ENCODE measurements at places on chromosomes 12 and 14.

DNA sequence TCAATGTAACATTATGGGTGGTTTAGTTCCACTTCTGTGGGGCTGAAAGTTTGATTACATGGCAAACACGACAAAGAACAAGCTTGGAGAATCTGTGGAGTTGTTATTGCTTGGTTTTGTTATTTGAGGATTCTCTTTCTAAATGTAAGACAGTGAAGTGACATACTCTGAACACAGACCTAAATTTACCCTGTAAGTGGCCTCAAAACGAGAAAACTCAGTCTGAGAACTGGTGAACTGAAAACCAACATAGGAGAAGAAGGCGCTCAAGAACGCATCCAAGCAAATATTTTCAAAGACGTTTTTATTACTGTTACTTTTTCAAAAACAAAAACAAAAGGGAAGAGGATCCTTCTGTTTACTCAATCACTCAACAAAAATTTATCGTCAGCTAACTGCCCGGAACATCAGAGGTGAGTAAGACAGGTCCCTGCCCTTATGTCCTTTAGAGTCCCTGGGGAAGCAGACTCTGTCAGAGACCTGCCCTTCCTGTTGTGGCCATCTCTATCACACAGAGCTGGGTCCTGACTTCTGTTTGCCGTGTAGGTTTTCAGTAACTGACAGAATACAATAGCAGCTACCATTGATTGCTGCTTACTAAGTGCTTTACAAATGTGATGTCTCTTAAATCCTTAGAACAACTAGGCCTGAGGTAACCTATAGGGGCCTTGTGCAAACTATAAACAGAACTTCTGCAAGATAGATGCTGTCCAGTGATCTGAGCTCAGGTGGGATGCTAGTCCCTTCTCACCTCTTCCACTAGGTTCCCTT lies 79.3 kb upstream of the C12orf71 start:
- no peak for DNase-seq

GRCh38 chr12:10749700-10750384 lies 26.7 kb upstream of the YBX3 start:
- peak; percentile 78 for DNase-seq

DNA sequence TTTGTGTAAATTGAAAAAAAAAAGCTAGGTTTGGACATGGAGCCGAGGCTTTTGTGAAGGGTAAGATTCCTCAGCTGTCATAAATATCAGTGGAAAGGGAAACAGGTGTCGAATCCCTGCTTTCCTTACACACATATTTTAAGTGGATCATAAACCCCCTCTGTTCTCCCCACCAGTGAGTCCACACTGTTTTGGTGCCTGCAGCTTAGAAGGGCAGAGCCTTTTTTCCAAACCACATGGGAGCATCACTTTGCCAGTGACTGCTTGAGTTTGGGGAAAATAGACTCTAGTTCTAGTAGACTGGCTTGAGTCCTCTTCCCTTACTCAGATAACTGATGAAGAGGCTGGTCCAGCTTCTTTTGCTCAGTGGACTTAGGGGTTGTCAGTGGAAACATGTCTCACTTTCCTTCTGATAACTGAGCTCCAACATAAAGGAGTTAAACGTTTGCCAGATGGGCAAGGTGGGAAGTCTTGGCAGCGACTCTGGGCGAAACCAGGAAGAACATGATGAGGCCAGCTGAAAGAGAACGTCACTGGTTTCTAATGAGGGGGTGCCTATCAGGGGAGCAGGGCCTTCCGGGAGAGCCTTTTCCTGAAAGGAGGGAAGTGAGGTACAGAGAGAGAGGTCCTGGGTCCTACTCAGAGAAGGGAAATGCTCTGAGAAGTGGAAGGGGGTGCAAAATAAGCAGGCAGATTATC lies 168.1 kb upstream of the PARP11 start:
- no peak for DNase-seq

GRCh38 chr14:67493092-67493717 lies 4.7 kb upstream of the TMEM229B start:
- no peak for DNase-seq

DNA sequence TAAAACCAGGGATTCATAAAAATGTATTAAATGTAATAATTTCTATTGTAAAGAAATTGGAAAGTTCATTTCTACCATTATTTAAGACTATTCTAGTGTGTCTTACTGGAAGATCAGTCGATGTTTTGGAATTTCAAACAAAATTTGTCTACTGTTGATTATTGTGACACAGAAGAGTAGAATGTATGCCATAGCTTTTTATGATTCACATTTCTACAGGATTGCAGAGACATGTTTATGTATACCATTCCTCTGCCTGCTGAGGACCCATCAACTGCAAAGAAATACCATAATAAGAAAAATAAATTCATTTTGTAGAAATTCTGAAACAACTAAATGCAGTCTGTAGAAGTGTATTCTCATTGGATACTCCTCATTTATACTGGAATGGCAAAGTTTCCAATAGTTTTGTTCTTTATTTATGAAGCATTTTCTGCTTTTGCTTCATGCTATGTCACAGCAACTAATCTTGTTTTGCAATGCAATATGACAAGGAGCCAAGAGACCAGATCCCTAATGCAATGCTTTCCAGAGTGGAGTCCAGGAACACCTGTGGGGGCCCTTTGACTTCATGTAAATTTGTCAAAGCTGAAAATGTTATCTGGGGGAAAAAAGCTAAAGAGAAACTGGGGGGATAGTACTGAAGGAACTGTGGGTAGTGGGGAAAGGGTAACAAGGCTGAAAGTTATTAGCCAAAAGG lies 172.9 kb upstream of the LRIG3 start:
- peak; percentile 37 for DNase-seq

DNA sequence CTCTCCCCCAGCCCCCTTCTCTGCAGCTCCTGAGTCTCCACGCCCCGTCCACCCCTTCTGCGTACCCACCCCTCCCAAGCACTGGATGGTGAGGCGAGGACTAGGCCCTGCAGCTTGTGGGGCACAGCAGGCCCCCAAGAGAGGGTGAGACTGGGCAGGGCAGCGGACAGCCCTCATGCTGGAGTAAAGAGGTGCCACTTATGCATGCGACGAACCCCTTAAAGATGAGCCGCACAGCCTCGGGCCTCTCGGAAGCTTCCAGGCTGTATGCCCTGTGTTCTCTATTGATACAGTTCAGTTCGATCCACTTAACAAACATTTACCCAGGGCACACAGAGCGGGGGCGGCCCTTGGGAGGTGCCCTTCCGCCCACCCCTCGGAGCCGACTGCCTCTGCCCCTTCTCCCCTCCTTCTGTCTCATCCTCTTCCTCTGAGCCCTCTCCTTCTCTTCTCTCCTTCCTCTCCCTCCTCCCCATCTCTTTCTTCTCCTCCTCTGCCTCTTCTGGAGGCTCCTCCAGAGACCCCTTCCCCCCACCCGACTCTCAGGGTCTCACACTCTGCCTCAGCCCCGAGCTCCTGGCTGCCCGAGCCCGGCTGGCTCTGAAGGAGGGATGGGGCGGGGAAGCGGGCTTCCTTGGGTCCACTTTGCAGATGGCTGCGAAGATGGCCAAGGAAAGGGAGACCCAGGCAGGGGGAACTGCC lies 32.7 kb upstream of the DLK1 start:
- DNase-seq = no peak

GRCh38 chr14:75595226-75595625 lies 16.8 kb downstream of the FLVCR2 start:
- DNase-seq = no peak

- DNase-seq = no peak
These were observed 50.9 kb downstream of the SNAPC1 start for GRCh38 chr14:61813096-61813606.

GRCh38 chr14:102138961-102139285 lies 774 bp upstream of the WDR20 start:
- no peak for DNase-seq

- no peak for DNase-seq
These were observed 1.1 kb downstream of the HPD start for GRCh38 chr12:121857322-121858246.

DNA sequence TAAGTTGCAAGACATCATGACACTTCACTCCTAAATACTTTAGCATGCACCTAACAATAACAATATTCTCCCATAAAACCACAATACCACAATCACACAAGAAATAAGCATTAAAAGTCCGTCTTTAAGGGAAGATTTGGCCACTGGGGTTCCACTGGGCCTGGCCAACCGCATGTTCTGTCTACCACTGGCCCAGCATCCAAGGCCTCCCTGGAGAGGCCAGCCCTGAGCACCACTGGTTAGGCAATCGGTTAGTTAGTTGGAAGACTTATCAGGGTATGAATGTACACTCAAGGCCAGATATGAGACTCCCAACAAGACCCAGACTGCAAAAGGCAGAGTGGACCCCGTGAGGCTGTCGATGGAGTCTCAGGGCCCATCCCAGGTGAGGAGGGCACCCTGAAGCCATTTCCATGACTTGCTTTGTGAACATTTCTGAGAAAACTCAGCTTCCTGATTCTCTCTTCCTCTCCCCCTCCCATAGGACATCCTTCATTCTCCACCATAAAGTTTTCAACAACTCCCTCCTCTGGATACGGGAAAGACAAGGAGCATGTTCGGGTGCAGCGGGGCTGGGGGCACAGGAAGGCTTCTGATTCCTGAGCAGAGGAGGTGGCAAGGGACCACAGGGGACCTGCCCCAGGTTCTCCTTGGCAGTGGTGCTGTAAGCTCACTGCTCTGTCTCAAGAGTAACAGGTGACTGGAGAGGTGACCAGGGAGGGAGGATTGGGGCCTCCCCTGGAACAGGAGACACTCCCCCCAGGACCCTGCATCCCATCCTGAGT lies 5.9 kb downstream of the PXN start:
- no peak for DNase-seq

DNA sequence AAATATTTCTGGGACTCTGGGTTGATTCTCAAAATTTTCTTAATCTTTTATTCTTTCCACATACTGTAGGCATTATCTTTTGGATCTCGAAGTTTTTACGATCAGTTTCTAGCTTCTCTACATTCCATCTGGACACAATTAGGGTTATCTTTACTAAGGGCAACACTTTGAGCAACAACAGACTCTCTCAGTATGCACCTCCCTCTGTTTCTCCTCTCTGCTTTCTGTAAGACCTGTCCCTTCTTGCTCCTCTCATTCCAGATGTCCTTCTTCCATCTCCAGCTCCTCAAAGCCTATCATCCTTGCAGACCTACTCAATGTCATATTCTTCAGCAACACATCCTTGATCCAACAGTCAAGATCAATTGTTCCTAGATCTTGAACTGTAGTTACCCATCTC lies 457.0 kb downstream of the SLC6A15 start:
- DNase-seq = no peak

DNA sequence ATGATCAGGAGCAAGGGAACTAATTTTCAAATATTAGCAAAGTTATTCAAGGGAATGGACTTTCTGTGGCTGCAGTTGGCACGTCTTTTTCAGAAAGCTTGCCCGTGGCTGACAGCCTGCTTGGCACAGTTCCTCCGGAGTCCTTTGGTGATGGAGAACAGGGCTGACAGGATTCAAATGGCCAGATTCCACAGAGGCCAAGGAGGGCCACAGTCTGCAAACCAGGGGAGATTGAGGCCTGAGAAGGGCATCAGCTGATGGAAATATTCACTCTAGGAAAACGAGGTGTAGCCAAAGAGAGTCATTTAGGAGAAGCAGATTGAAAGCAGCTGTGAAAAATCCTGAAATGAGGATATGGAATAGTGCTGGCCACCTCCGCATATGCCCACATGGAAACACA lies 178.3 kb downstream of the EMP1 start:
- DNase-seq = no peak

DNA sequence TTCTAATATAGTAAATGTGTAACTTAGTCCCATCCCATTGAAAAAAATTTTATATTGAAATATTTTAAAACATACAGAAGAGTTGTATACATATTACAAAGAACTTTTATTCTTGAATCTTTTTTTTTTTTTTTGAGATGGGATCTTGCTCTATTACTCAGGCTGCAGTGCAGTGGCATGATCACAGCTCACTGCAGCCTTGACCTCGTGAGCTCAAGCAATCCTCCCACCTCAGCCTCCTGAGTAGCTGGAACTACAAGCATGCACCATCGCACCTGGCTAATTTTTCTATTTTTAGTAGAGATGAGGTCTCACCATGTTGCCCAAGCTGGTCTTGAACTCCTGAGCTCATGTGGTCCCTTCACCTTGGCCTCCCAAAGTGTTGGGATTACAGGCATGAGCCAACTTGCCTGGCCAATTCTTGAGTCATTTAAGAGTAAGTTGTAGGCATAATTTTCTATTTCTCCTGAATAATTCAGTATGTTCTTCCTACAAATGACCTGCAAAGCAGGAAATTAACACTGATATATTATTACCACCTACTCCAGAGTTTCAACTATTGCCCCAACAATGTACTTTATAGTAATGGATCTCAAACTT lies 153.0 kb upstream of the BMP4 start:
- no peak for DNase-seq

GRCh38 chr14:101525640-101526527 lies 35.4 kb upstream of the DIO3 start:
- no peak for DNase-seq

DNA sequence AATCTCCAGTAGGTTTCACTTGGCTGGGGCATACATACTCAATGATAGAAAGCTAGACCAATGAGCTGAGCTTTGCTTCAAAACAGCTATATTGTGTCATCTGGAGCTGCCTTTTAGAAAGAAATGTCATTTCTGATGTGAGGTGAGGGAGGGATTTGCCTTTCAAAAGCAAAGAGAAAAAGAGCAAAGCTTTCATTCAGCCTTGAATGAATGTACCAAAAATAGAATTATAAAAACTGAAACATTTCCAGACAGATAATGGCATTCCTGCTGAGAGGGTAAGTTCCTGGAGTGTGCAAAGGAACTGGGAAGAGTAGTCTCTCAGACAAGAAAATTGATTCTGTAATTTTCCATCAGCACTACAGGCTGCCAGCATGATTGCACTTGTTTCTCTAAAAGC lies 710.0 kb downstream of the LRFN5 start:
- DNase-seq = no peak

- no peak for DNase-seq
These were observed 5.6 kb upstream of the JAG2 start for GRCh38 chr14:105173901-105174894.

DNA sequence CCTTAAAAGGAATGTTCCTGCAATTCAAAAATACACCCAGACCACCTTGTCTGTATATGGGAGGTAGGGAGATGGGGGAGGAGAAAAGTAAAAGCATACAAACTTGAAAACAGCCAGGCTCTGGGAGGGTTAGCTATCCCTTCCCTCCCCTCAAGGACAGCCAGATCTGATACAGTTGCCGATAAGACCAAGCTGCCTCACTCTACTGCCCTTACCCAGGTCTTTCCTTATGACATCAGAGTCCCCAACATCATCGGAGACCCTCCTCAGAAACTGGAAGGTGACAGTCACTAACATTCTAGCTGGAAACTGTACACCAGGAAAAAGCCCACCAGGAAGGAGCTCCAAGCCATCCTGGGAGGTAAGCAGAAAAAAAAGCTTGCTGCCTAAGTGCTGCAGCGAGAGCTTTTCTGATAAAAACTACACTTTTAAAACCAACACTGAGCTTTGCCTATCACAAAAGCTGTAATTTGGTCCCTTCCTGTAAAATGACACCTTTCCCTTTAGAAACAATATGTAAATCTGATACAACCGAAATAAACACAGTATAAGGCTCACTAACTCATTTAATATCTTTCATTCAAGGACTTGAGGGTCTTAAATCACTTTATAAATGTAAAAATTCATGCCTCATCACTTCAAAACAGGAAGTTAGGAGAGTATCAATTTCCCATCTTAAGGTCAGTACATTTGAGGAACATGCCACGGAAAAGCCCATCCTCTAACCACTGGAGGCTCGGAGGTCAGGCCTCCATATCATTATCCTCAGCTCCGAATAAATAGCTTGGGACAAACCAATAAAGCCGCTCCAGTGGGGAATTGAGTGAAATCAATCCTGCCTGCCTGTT lies 20.4 kb upstream of the PLEKHH1 start:
- DNase-seq = no peak

GRCh38 chr12:89247541-89247942 lies 104.8 kb downstream of the DUSP6 start:
- no peak for DNase-seq
